T-helper 2 cell treated with Interferon-gamma antibody and Interleukin-4, amounts not matched to agents 100 ng/mL and 5 ng/mL, for 36 hours (primary cell): ENCODE measurements at places on chromosomes 2 and 18. TPM values are rescaled to one million over a fixed set of nuclear protein-coding genes. Genes with fewer than 3 reads are reported as not detected.

Gene CRYGC
- total RNA-seq, result not detected in 2 replicates

Gene GCG
- total RNA-seq, result not detected in 2 replicates

Gene IL1RN
- 0.70 TPM in 2 replicates for total RNA-seq

Gene MSH6
- 101 and 109 TPM in 2 replicates for total RNA-seq

Gene HOXD13
- not detected in 2 replicates for total RNA-seq

Gene FAP
- total RNA-seq, result not detected in 2 replicates

Gene TXNL4A
- total RNA-seq, result 130 and 136 TPM in 2 replicates

Gene RTTN
- 28.3 and 30.6 TPM in 2 replicates for total RNA-seq

Gene PCARE
- not detected in 2 replicates for total RNA-seq

Gene POTEC
- not detected in 2 replicates for total RNA-seq

Gene MPHOSPH10
- total RNA-seq, result 39.6 and 43.1 TPM in 2 replicates

Gene SCTR
- total RNA-seq, result not detected in 2 replicates

Gene SLC4A3
- not detected in 2 replicates for total RNA-seq

Gene NDUFB3
- total RNA-seq, result 132 and 137 TPM in 2 replicates

Gene ARHGAP25
- 82.8 and 89.1 TPM in 2 replicates for total RNA-seq

Gene ZNF638
- 93.3 and 96.0 TPM in 2 replicates for total RNA-seq

Gene NIFK
- 87.7 and 97.3 TPM in 2 replicates for total RNA-seq

Gene IL37
- not detected in 2 replicates for total RNA-seq

Gene ARHGAP15
- 191 TPM in 2 replicates for total RNA-seq

Gene REG3A
- not detected in 2 replicates for total RNA-seq

Gene GCKR
- total RNA-seq, result not detected in 2 replicates

Gene EGR4
- 0.07 and 0.11 TPM in 2 replicates for total RNA-seq

Gene SRSF7
- total RNA-seq, result 316 and 333 TPM in 2 replicates

Gene GPR45
- not detected in 2 replicates for total RNA-seq

Gene APLF
- total RNA-seq, result 2.6 and 2.9 TPM in 2 replicates

Gene REG1B
- not detected in 2 replicates for total RNA-seq

Gene CIB4
- total RNA-seq, result not detected in 2 replicates

Gene GNAL
- total RNA-seq, result 0.39 and 0.41 TPM in 2 replicates

Gene CASP10
- 37.0 and 38.7 TPM in 2 replicates for total RNA-seq

Gene C1GALT1C1L
- total RNA-seq, result 0.14 and 0.25 TPM in 2 replicates

Gene TP53I3
- 2.2 and 2.7 TPM in 2 replicates for total RNA-seq

Gene RAB11FIP5
- 8.9 and 9.9 TPM in 2 replicates for total RNA-seq

Gene ELP2
- 68.0 and 71.9 TPM in 2 replicates for total RNA-seq

Gene CPLX4
- total RNA-seq, result not detected in 2 replicates

Gene TEX51
- not detected in 2 replicates for total RNA-seq

Gene VPS54
- 18.7 and 19.0 TPM in 2 replicates for total RNA-seq

Gene SIGLEC15
- total RNA-seq, result not detected in 2 replicates

Gene GPR17
- not detected in 2 replicates for total RNA-seq

Gene SCN2A
- 0.30 and 0.43 TPM in 2 replicates for total RNA-seq

Gene RSAD2
- 34.2 and 35.0 TPM in 2 replicates for total RNA-seq

Gene PID1
- total RNA-seq, result not detected in 2 replicates

Gene SERPINB10
- not detected in 2 replicates for total RNA-seq

Gene MEP1B
- 0.07 and 0.11 TPM in 2 replicates for total RNA-seq

Gene NCKAP1
- total RNA-seq, result 1.7 and 1.9 TPM in 2 replicates

Gene B3GNT7
- not detected in 2 replicates for total RNA-seq

Gene LTBP1
- total RNA-seq, result 0.30 and 0.75 TPM in 2 replicates

Gene COL4A4
- total RNA-seq, result 0.07 and 0.11 TPM in 2 replicates

Gene CCDC68
- not detected in 2 replicates for total RNA-seq
